ENCODE measurements at places on chromosomes 13 and 19.

DNA sequence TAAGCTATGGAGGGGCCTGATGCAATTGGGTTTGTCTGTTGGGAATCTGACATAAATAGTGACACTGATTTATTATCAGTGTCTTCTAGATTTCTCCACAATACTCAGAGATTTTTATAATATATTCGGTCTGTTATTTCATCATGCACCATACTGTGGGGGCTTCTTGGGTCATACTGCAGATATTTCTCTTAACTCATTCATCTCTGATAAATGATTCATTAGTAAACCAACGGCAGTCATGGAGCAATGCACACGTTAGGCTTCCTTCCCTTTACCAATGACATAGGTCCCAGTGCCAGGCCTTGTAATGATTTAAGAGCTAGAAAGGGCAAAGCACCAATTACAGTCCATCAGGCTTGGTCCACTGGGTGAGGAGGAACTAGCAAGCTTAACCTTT lies 53.6 kb downstream of the FAM216B start:
- no peak for DNase-seq

- no peak for DNase-seq
Measured at GRCh38 chr13:72495681-72496080, 231.7 kb downstream of the MZT1 start.

- DNase-seq: no peak
Measured at GRCh38 chr13:48040049-48040448, 2.5 kb downstream of the NUDT15 start.

GRCh38 chr13:85266771-85267170 lies 532.4 kb downstream of the SLITRK6 start:
- DNase-seq: no peak

GRCh38 chr13:104773775-104774174 lies 1707.6 kb upstream of the SLC10A2 start:
- DNase-seq: no peak

- no peak for DNase-seq
Measured at GRCh38 chr19:45577111-45577905, 7.3 kb downstream of the OPA3 start.

- DNase-seq: no peak
Measured at GRCh38 chr13:40632915-40633314, 33.5 kb downstream of the FOXO1 start.

DNA sequence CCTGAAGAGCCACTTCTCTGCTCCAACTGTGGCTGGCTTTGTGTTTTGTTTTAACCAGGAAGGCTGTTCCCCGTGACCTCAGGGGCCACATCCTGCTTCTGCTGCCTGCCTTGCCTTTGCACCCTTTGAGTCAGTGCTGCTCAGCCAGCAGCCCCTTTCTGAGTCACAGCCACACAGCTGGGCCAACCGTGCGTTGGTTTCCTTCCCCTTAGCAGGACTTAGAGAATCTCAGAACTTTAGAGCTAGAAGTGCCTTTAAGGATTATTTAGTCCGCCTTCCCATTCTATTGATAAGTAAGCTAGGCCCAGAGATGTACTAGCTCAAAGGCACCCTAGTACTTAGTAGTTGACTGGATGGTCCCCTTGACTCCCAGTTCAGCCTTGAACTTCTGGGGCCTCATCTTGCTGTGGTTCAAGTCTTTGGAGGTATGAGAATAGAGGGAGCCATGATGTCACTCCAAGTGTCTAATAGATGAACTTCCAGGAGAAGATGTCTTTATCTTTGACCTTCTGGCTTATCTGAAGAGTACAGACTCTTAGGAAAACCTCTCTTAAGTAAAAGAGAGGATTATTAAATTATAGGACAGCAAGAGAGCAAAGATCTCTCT lies 8.0 kb downstream of the RGCC start:
- DNase-seq: peak; percentile 80

DNA sequence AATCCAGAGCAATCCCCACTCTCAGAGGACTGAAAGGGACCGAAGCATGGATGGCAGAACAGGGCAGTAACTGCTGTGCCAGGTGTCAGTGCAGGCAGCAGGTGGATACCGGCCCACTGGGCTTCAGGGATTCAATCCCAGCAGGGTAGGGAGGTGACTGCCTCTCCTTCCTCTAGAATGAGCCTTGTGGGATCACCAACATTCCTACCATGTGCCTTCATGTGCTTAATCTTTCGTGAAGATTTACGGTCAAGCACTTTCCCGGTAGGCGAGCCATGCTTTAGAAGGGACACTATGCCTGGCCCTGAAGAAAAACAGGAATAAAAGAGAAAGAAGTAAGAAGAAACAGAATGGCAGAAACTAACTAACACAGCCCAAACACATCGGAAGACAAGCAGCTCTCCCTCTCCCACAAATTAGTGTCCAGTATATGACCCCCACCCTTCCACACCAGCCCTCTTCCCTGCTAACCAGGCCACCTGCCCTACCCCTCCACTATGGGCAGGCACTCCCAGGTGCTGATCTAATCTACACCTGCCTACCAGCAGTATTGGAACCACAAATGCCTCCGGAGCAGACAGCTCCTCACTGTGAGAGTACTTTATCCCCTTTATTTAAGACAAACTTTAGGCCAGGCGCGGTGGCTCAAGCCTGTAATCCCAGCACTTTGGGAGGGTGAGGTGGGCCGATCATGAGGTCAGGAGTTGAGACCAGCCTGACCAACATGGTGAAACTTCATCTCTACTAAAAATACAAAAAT lies 162.5 kb downstream of the NUFIP1 start:
- no peak for DNase-seq

DNA sequence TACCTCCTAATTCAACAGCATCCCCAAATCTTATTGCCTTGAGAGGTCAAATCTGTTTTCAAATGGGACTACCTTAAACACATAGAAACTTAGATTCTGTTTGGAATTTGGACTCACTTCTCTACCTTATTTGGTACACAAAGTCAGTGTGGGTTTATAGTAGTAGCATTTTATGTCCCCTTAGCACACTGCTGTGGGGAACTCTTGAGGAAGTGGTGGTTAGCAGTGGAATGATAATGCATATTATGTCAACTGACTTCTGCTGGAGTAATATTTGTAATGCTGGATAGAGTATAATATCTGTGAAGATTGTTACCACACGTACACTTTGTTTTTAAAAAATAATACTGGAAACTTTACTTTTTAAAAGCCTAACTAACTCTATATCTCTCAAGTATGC lies 386.3 kb downstream of the NDFIP2 start:
- no peak for DNase-seq

DNA sequence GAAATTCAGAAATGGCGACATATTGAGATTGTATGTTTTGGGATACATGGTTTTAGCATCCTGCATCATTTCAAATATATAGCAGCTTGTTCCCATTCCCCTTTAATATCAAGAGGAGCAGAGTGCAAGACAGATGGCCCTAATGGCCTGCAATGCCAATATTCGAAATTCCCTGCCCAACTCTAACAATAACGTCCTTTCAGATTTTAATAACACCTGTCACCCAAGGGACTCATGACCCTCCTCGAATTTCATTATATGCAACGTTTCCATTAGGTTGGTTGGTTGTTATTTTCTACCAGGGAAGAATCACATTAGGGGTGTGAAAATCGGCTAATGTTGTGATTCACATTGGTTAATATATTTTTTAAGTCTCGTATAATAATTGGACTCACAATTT lies 170.0 kb downstream of the TNFSF13B start:
- no peak for DNase-seq

GRCh38 chr13:56861476-56861875 lies 279.2 kb upstream of the PRR20A start:
- DNase-seq: no peak

- DNase-seq: peak; percentile 84
Measured at GRCh38 chr19:35903550-35904179, 1.3 kb downstream of the HCST start.

DNA sequence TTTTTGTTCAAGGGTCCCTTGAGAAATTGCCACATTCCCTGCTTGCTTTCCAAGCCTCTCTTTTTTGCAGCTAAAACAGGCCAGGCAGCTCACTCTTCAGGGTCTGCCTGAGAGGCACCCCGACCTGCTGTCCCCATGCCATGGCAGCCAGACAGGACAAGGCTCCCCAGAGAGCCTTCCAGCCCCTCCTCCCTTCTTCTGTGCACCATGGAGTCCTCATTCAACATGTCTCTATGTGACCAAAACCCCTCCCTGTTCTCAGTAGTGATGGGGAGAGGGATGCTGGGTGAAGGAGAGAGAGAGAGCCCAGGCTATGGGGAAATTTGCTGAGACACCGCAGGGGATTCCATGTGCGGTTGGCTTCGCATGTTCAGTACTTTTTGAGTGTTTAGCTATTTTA lies 384.2 kb upstream of the ZNF507 start:
- DNase-seq: no peak

- no peak for DNase-seq
Measured at GRCh38 chr13:50521006-50521830, 322.3 kb downstream of the DLEU7 start.

DNA sequence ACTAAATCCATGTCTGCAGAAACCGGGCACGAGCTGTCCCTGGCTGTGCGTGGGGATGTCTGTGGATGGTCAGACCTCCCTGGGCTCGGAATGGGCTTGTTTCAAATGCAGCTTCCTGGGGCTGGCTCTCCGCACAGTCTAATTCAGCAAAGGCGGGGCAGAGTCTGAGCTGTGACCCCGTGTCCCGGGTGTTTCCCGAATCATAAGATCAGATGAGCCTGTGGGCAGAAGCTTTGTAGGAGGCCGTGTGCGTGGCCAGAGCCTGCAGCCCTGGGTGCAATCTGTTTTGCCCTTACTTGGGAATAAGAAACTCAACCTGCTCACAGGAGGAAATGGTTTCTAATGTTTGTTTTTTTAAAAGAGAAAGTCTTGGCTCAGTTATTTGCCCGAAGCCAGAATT lies 13.9 kb upstream of the GNA11 start:
- DNase-seq: no peak

- DNase-seq: no peak
Measured at GRCh38 chr13:98678741-98679140, 73.7 kb downstream of the SLC15A1 start.

GRCh38 chr13:24038841-24039330 lies 121.6 kb upstream of the SPATA13 start:
- no peak for DNase-seq

GRCh38 chr19:33412601-33413425 lies 39.3 kb downstream of the CEBPG start:
- DNase-seq: no peak

GRCh38 chr13:113394339-113394640 lies 30.4 kb upstream of the GRTP1 start:
- DNase-seq: no peak

DNA sequence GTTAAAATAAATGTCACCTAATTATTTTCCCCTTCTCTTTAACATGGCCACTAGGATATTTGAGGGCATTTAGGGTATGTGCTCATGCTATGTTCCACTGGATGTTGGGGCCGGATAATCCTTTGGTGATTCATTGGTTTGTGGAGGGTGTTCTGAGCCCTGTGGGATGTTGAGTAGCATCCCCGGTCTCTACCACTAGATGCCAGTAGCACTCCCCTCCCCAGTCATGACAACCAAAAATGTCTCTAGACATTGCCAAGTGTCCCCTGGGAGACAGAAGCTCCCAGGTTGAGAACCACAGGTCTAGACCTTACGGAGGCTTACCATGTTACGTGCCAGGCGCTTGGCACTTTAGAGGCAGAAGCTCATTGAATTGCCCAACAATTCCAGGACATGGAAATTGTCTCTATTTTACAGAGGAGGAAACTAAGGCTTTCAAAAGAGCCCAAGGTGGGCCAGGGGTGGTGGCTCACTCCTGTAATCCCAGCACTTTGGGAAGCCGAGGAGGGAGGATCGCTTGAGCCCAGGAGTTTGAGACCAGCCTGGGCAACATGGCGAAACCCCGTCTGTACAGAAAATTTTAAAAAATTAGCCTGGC lies 14.1 kb downstream of the SHANK1 start:
- no peak for DNase-seq
